CD4-positive, alpha-beta T cell treated with Interleukin-17A for 1 hour (primary cell): ENCODE measurements at places on chromosomes 5 and 9.

DNA sequence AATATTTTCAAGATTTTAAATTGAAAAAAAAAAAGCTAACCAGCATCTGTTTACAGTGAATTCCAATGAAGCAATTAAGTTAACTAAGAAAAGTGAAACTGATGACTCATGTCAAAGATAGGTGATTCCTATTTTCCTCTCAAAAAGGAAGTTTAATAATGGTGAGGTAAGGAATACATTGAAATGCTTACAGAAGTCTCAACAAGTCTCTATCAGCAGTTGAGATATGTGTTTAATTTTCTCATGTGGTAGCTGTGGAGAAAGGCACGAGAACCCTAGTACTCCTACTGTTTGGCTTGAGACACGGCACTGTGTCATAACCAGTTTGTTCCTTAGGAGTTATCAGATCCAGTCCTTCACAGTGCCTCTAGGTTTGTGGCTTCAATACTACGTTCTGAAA, 114.5 kb downstream of the SLC25A46 start:
- DNase-seq: no peak

GRCh38 chr5:114419067-114419388, 57.2 kb downstream of the KCNN2 start:
- no peak for DNase-seq

DNA sequence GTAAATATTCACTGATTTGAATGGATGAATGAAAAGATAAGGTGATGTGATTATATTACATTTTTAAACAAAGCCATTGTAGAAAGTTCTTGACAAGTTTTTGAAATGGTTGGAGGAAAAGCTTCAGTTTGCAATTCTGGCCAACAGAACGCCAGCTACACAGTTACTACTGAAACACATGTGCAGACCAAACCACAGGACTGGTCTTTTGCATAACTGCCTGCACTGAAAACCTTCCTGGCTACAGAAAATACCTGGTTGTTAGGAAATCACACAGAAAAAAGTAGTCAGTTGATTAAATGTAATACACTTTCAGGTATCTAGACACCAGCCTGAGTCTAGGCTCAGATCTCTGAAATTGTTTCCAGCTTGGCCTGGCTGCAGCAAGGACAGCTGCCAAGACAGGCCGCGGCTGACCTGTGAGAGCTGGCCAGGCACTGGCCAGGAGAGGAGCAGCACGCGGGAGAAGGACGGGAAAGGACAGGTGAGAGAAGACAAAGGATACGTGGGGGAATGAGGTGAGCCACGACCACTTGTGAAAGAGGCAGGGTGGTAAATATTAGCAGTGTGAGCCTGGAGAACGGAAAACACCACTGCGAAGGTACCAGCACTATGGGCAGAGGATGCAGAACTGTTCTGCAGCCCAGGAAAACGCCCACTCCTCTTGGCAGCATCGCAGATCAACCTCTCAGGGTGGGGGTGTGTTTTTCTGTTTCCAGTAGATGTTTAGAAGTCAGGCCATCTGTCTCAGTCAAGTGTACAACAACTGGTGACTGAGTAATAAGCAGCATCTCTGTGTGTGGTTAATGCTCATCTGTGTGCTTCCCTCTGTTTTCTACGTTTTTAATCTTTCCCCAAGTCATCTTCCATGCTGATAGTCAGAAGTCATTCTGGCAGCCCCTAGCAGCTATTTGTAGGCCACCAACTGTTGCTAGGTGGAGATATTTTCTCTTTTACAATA, 137.4 kb downstream of the SCAMP1 start:
- no peak for DNase-seq

DNA sequence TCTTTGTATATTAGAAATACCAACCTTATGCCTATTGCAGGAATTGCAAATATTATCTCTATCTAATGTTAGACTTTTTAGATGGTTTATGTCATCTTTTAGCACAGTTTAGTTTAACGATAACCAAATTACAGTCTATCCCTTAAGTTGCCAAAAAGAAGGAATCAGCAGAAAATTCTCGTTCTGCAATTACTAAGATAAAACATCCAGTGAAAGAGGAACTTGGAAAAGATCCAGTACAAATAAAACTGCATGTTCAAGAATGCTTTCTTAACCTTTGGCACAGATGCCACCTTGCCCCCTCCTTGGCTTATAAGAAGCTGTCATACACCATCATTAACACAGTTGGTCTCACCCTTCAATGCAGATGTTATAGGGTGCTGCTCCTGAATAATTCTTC, 124.0 kb downstream of the SEMA5A start:
- DNase-seq: no peak

- no peak for DNase-seq
These were observed 122.8 kb upstream of the STC2 start for GRCh38 chr5:173451031-173451430.
